ENCODE measurements at places on chromosomes 7 and 10. TPM values are rescaled to one million over a fixed set of nuclear protein-coding genes. Genes with fewer than 3 reads are reported as not detected.

Gene POLR2J
- 126 TPM for polyA plus RNA-seq

Gene STEAP1
- polyA plus RNA-seq, result not detected

Gene CTAGE8
- 0.45 TPM for polyA plus RNA-seq

Gene BEND7
- polyA plus RNA-seq, result not detected

Gene CH25H
- 0.46 TPM for polyA plus RNA-seq

Gene RAMP3
- polyA plus RNA-seq, result 0.38 TPM

Gene TMEM72
- not detected for polyA plus RNA-seq

- DNase-seq, result no peak
Measured at GRCh38 chr10:132847856-132848255, 61.9 kb upstream of the NKX6-2 start.

Gene OR9A4
- polyA plus RNA-seq, result not detected

Gene BRAF
- polyA plus RNA-seq, result 10.0 TPM

DNA sequence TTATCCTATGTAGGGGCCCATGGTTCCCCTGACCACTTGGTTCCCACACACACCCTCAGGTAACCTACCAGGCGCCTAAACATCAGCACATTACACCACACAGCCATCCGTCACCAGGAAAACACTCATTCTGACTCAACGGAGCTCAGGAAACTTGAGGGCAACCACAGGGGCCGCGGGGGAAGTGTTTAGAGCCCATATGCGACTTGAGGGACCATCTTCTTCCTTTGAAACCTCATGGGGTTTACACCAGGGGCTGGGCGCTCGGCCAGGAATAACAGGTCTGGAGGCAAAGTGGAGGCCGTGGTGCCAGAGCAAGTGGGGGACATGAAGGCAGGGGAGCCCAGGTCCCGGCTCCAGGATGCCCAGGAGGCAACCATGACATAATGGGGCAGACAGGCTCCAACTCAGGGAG is 1.5 kb downstream of the STX1A start:
- DNase-seq, result peak; percentile 90

- DNase-seq, result no peak
Measured at GRCh38 chr10:69810675-69811397, 9.1 kb downstream of the COL13A1 start.

Gene PILRB
- polyA plus RNA-seq, result 5.2 TPM

Gene PHYHIPL
- not detected for polyA plus RNA-seq

Gene ZDHHC6
- polyA plus RNA-seq, result 39.3 TPM

DNA sequence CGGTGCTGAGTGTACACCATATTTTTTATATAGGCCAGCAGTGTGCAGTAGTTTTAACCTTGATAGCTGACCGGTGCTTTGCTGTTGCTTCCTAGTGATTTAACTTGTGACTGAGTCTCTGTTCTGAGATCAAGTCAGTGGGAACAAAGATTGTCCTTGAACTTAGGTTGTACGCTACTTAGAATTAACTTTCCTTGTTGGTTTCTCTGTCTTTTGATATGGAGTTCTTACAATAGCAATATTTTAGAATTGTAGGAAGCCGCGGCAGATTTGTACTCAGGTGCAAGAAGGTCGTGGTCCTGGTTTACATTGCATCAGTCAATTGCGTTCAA is 1.3 kb downstream of the DDX21 start:
- DNase-seq, result no peak

- DNase-seq, result no peak
Measured at GRCh38 chr10:124552691-124553276, 91.2 kb downstream of the LHPP start.

Gene AP3M1
- polyA plus RNA-seq, result 28.7 TPM

Gene MMRN2
- polyA plus RNA-seq, result not detected

- no peak for DNase-seq
Measured at GRCh38 chr10:16009785-16010184, 149.5 kb upstream of the MINDY3 start.

GRCh38 chr7:31786326-31786725 is 99.3 kb downstream of the PPP1R17 start:
- no peak for DNase-seq

Gene CCDC172
- not detected for polyA plus RNA-seq

DNA sequence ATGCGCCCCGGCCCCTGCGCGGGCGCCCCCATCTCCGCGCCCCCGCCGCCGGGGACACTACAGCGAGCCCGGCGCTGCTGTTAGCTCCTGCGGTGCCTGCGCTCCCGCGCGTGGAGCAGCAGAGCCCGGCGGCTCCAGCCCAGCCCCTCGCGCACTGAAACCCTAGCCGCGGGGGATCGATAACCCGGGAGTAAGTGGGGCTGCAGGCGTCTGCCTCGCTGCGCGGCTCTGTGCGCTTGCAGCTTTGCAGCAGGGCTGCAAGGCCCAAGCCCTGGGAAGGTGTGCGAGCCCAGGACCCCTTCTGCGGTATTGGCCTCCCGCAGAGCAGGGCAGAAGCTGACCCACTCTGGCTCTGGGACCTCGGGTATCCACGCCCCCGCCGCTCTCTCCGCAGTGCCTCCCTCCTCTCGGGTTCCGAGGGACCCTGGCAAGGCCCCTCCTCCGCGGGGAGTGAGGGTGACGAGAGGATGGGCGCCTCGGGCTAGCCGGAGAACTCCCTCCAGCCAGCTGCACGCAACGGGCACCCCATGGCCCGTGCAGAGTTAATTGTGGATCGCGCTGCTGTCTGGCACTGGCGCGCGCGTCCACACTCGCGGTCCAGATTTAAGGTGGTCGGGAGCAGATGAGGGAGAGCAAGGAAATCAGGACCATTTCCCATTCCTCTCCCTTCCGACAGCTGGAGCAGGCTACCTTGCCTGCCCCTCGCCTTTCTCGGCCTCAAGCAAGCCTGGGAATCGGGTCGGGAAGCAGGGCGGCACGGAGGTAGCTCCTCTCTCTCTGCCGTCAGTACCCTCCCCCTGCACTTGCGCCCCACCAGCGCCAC is 2.1 kb downstream of the SHH start:
- DNase-seq, result no peak

DNA sequence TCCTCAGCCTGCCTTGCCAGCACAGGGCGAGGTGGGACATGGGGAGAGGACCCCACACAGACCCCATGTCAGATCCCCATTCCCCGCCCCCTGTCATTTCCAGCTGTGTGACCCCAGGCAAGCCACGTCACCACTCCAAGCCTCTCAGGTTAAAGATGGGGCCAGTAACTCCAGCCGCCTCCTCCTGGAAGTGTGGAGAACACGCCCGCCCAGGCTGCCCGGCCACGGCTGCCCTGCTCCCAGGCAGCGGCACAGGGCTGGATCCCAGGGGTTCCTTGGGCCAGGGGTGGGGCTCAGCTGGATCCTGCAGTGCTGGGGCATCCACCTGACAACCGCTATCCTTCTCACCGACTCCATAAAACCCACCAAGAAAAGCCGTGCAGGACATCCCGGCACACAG is 86.1 kb downstream of the PDGFA start:
- DNase-seq, result no peak

DNA sequence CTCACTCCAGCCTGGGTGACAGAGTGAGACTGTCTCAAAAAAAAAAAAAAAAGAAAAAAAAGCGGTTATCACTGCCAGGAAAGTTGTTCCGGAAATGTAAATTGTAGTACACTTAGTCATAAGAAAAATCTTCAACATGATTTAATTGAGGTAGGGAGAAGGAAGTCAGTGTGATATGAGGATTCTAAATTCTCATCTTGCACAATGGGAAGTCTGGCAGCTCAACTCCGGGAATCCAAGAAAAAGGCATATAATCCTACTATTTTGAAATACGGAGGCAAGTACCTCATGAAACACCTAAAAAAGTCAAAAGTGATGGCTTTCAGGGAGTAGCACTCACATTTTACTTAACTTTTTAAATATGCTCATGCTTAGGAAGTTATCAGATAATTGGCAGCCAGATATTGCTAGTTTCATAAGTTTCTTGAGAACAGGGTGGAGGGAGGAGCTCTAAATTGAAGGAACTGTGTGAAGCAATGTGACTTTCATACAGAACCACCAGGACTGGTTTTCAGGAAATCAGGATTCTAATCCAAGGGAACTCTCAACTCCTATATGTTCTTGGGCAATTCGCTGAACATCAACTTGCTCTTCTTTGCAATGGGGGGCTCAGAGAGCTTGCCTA is 2.7 kb upstream of the C7orf25 start:
- no peak for DNase-seq

GRCh38 chr7:47816647-47817046 is 131.6 kb downstream of the PKD1L1 start:
- no peak for DNase-seq

Gene ADIRF
- 0.87 TPM for polyA plus RNA-seq

Gene PAX4
- polyA plus RNA-seq, result not detected

- no peak for DNase-seq
Measured at GRCh38 chr10:66591865-66592264, 334.0 kb upstream of the LRRTM3 start.

Gene IL2RA
- 23.7 TPM for polyA plus RNA-seq

DNA sequence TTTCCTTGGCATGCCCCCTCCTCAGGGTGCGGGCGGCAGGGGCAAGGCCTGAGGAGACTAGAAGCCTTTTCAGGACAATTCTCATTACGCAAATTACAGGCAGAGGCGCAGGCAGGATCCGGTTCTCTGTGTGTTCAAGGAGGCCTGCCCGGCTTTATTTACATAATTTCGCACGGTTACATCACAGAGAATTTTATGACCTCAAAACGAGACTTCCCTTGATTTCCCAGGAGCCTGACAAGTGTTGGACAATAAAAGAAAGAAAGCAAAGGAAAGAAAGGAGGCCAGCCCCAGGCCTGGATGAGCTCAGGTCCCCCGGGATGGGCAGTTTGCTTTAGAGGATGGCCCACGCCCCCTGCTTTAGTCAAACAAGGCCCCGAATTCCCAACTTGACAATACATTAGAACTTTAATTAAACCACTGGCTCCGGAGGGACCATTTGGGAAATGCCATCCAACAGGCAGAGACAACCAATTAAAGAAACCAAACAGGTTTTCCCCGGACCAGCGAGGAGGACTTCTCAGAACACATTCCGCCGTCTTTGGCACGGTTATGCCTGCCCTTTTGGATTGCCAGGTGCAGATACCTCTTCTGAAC is 2.9 kb downstream of the MNX1 start:
- no peak for DNase-seq

DNA sequence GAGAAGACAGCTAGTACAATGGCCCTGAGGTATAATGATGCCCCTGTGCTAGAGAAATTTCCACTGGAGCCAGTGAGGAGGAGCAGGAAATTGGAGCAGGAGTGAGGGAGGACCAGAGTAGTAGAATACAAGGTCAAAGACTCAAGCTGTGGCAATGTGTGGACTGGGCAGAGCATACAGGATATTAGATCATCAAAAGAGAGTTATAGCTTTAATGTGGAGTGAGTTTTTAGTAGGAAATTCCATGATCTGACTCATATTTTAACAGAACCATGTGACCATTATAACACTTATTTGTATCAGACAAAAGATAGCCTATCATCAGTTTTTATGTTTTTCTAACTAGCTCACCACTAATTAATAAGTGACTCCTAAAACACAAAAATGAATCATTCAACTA is 154.1 kb downstream of the DGKB start:
- DNase-seq, result no peak

Gene TRIM4
- polyA plus RNA-seq, result 18.2 TPM

- DNase-seq, result no peak
Measured at GRCh38 chr7:115694424-115694823, 336.1 kb downstream of the TFEC start.

Measured in CD4-positive, alpha-beta memory T cell (primary cell).